ENCODE measurements at places on chromosomes 16 and 17.
A peak's percentile ranks its signal among the peaks of the same experiment; 100 is the strongest.

- DNase-seq: no peak
Measured at GRCh38 chr16:30113031-30113710, at the start of gene GDPD3. Gene GDPD3 (minus strand): TSS chr16:30113537. CDS start chr16:30113478, 59 bp downstream.

GRCh38 chr17:7177954-7178477 lies 1.2 kb downstream of the ASGR1 start:
- no peak for DNase-seq

DNA sequence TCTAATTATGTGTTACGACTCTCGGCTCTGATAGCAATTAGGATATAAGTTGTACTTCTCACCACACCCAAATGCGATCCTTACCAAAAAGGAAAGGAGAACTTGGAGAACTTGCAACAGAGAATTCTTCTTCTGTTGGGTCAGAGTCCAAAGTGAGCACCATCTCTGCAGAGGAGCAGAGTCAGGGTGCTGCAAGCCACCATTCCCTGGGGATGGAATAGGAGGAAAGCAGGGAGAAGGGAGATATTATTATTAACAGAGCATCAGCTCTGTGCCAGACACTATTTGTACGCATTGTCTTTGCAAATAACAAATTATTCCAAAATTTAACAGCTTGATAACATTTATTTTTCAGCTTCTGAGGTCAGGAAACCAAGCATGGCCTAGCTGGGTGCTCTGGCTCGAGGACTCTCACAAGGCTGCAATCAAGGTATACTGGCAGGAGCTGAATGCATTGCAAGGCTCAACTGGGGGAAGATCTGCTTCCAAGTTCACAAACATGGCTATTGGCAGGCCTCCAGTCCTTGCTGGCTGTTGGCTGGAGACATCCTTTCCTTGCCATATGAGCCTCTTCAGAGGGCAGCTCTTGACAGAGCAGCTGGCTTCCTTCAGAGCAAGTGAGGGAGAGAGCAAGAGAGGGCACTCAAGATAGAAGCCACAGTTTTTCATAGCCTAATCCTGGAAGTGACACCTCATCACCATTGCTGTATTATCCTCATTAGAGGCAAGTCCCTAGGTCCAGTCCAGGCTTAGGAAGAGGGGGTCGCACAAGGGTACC lies 296.2 kb upstream of the CDH5 start:
- DNase-seq: peak; percentile 29

GRCh38 chr17:40646791-40647623 lies 611 bp downstream of the SMARCE1 start:
- DNase-seq: no peak

DNA sequence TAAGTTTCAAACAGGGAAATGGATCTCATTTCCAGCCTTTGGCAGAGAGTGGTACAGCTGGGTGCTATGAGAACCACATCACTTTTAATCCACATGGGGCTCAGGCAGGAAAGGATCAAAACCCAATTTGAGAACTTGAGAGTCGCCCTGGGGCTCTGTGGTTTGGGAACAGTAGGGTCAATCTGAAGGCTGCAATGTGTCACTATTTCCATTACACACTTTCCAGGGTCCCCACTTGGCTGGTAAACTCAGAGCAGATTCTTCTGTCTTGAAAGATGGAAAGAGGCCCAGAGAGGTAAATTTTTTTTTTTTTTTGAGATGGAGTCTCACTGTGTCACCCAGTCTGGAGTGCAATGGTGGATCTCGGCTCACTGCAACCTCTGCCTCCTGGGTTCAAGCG lies 6.7 kb upstream of the HIGD1B start:
- DNase-seq: no peak

- DNase-seq: no peak
Measured at GRCh38 chr17:35496451-35497290, 40.8 kb downstream of the SLFN12L start.

Data from HFF-Myc (cell line).